NCI-H748 treated with DMSO at 0.1 percent for 48 hours (cell line): ENCODE measurements at places on chromosomes 4 and X.

DNA sequence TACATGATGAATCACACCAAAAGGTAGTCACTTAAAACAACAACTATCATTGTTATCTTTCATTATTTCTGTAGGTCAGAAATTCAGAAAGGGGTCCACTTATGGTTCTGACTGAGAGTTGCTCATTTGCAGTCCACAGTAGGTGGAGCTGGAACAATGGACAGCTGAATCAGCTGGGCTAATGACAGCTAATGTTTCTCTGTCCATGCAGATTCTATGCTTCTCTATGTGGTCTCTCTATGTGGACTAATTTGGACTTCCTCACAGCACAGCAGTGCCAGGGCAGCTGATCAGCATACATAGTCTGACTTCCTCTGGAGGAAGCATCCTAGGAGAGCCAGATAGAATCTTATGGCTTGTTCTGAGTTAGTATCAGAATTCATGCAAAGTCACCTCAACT is 131.7 kb upstream of the INTU start:
- DNase-seq = no peak

- no peak for DNase-seq
Measured at GRCh38 chrX:1463581-1463980, 10.9 kb upstream of the ASMTL start.

DNA sequence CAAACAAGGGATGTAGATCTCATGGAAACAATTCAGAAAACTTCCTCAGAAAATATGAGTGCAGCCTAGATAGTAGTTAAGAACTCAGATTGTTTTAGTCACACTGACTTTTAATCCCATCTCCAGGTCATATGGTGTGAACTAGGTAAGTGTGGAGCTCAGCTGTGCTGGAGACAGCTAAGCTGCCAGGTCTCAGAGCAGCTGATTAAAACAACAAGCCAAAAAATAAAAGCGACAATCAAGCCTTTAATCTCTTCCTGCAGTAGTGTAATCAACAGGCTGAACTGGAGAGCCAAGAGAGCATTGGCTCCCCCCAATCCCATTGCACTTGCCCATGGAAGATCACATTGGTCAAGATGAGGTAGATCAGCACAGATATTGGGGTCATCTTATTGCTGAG is 98.3 kb upstream of the ATOH1 start:
- DNase-seq = no peak

- no peak for DNase-seq
Measured at GRCh38 chr4:141435446-141436225, 200.7 kb upstream of the IL15 start.

DNA sequence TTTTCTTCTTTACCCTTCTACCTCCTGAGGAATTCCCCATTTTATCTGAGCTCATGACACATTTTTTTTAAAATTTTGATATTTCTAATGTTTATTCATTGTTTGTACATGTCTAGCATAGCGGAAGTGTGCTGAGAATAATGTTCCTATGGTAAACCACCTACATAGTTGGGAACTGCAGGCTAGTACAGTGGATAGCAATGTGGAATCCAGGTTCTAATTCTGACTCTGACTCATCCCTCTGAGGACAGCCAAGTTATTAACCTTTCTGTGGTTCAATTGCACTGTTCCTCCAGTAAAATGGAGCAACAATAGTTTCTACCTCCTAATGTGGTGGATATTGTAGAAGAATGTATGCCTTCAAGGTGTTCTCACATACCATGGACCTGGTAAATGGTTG is 20.6 kb upstream of the APELA start:
- DNase-seq = no peak

GRCh38 chr4:112288455-112288854 is 2.8 kb upstream of the TIFA start:
- DNase-seq = no peak

- DNase-seq = no peak
Measured at GRCh38 chrX:31228909-31229308, 157.1 kb upstream of the FTHL17 start.

DNA sequence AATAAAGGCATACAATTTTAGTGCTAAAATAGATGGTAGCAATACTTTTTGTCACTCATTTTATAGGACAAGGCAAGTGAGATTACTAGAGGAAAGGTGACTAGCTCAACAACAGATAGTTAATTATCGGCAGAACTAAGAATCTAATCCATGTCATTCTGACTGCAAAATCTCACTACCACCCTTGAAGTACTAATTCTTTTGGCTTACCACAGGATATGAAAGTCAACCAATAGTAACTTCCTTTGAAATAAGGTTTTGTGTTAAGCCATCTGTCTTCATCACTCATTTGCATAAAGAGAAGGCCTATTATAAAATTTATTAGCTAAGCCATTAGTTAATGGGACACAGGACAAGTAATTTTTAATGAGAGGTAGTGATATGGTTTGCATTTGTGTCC is 25.3 kb upstream of the ZMAT1 start:
- no peak for DNase-seq

- DNase-seq = no peak
Measured at GRCh38 chrX:127558811-127559210, 493.4 kb downstream of the ACTRT1 start.

DNA sequence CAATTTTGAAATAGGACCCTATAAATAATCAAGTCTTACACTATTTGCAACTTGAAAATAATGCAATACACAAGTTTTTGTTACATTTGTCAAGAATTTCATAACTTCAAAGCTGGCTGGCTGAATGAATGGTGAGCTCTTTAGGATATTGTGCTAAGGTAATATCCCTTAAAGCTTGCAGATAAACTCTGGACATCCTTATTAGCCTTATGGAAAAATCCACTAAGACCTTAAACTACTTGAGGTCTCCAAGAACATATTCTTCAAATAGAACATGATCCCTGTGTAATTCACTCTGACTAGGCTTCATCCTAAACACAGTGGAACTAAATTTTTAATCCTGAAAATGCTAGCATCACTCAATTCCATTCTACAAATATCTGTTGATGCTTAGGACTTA is 199.3 kb downstream of the PACRGL start:
- no peak for DNase-seq

DNA sequence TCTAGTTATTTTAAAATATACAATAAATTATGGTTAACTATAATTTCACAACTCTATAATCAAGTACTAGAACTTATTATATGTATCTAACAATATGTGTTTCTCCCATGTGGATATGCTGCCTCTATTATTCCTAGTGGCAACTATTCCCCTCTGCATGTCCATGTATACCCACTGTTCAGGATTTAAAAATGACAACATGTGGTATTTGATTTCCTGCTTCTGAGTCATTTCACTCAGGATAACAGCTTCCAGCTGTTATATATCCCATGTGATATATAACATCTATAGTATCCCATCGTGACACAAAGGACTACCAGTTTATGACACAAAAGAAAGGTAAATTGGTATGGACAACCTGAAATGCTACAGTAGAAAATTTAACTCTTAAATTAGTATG is 167.4 kb upstream of the TACR3 start:
- no peak for DNase-seq

GRCh38 chrX:39016556-39016955 is 215.3 kb downstream of the MID1IP1 start:
- DNase-seq = no peak

DNA sequence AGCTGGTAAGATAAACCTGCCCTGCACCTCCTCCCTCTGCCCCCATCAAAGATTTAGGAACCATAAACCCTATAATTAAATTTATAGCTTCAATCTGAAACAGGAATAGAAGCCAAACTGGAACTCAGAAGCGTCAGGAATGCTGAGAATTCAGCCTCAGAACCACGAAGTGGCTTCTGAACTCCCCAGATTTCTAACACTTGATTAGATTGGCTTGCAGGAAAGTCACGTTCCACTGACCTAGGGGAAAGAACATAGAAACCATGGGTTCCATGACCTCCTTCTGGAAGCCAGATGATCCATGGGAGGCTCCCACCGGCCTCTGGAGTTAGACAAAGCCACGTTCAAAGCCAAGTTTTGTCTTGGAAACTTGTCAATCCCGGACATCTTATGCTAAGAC is 356.5 kb downstream of the MID1IP1 start:
- DNase-seq = no peak

DNA sequence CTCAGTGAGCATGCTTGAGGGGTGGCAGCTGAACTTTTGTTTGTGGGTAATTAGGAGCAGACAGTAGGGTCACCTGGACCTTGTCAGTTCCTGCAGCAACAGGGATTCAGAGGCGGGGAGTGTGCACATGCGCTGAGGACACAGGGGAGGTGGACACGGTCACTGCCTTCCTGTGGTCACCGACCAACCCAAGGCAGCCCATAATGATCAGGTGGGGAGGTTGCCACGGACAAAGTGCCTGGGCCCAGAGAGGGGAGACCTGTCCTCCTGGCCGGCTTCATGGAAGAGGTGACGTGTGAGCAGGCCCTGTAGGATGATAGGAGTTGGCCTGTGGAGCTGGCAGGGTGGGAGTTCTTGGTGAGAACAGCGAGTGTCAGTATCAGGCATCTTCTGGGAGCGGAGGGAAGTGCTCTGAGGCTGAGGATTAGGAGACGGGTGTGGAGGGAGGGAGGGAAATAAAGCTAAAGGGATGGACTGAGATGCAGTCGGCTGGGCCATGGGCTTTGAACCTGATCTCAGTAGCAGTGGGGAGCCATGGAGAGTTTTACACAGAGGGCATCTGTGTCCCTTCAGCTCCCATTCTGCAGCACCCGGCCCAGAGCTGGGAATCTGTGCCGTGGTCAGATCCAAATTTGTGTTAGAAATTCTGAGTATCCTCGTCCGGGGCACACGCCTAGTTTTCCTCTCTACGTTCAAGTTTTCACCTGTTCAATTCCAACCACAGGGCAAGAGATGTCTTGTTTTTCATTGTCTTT is 100.0 kb downstream of the PSAPL1 start:
- DNase-seq = no peak

DNA sequence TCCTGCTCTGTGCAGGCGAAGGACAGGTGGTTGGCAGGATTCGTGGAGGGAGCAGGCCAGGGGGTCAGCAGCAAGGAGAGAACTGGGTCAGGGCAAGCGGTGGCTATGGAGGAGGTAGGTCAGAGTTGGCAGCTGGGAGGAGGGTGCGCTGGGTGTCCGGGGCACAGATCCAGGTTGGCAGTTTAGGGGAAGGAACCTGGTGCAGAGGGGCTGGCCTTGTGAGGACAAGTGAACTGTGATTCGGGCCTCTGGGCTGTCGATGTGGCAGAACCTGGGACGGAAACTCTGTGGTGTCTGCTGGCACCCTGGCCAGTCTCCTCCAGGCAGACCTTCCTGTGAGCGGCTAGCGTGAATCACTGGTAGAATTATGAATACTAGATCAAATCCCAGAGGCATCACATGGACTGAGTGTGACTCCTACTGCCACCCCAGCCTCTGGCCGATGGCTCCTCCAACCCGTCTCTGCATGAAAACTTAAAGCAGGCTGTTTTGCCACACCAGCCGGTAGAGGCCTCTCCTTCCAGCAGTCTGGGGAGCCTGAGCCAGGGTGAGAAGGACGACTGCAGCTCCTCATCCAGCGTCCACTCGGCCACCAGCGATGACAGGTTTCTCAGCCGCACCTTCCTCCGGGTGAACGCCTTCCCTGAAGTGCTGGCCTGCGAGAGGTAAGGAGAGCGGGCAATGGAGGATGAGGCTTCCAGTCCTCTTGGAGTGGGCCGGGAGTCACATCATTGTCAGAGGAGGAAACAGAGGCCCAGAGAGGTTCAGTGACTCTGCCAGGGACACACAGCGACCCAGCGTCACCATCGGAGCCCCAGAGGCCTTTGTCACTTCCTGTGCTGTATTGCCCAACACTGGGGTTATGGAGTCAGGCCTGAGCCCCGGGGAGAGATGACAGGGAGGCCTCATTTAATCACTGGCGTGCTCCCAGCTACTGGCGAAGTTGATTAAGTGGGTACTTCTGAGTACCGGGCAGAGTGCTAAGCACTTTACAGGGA is 20.3 kb downstream of the EVC start:
- DNase-seq = no peak

GRCh38 chrX:42398967-42399631 is 378.9 kb downstream of the PPP1R2C start:
- no peak for DNase-seq

- peak; percentile 18 for DNase-seq
Measured at GRCh38 chr4:140048419-140048995, 105.5 kb downstream of the MAML3 start.

DNA sequence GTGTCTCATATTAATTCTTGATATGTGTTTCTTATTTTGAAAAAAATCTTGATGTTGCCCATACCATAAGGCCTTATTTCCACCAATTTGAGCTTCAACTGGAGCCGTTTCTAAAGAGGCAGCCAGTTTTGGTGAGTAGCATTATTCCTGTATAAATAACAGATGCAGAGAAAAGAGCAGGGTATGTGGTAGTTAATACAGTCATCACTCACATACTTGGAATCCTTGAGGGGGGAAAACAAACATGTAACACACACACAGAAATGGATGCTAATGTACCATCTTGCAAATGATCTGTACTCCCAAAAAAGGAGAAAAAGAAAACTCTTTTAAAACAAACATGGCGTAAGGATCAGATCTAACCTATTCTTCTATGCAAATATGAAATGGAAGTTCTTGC is 389.7 kb downstream of the GPM6A start:
- DNase-seq = no peak

DNA sequence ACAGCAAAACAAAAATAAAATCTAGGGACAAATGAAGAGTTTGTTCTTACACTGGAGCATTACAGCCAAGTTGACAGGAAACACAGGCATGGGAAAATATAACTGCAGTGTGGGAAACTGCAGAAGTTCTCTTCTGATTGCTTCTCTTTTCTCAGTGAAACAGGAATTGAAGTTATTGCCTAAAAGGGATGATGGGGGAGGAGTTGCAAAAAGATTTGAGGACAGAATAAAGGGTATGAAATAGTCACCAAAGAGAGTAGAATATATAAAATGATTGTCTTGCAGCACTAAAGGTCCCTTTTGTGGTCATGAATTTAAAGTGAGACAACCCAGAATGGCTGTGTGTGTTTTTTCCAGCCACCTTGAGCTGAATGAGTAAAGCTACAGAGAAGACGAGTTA is 103.7 kb downstream of the JADE1 start:
- no peak for DNase-seq

DNA sequence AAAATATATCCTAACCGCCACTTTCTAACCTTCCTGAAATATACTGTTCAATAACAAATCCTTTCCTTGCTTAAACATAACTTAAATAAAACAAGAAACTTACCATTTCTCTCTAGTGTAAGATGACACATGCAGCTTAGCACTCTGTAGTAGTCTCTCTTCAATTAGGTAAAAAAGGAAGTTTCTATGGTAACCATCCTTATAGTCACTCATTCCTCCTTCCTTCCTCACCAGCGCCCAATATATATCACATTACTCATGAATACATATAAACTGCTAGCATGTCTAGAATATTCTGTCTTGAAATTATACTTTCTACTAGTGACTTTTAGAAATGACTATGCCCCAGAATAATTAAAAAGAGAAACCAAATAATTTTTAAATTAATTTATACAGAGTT is 112.2 kb downstream of the SNCA start:
- DNase-seq = no peak

- no peak for DNase-seq
Measured at GRCh38 chr4:150235808-150236271, 157.6 kb downstream of the DCLK2 start.
